ENCODE measurements at places on chromosomes 3 and 15.

- no peak for DNase-seq
Measured at GRCh38 chr15:82543160-82543559, 2.9 kb upstream of the RPS17 start.

GRCh38 chr3:146115619-146116018 is 45.4 kb downstream of the PLOD2 start:
- no peak for DNase-seq

DNA sequence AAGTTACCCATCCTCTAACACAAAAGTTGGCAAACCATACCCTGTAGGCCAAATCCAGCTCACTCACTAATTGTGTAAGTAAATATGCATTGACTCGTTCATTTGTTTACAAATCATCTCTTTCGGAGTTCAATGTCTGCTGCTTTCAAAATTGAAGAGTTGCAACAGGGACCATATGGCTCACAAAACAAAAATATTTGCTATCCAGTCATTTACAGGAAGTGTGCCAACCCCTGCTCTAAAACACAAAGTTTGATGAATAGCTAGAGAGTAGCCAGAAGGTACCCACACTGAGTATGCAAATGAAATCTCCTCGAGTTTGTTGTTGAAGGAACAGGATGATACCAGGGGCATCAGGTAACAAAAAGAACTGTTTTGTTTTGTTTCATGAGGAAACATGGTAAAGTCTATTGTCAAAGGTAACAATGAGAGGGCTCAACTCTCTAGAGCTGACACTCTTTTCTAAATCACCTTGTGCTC is 236.2 kb upstream of the THBS1 start:
- DNase-seq: no peak

DNA sequence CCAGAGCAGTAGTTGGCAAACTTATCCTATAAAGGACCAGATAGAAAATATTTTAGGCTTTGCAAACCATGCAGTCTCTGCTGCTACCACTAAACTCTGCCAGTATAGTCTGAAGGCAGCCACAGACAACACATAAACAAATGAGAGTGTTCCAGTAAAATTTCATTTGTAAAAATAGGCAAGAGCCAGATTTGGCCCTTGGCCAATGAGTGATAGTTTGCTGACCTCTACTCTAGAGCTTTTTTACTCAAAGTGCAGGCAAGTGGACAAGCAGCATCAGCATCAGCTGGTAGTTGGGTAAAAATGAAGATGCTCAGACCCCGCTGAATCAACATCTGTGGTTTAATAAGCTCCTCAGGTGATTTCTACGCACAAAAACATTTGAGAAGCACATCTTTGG is 269.8 kb downstream of the NTRK3 start:
- no peak for DNase-seq

DNA sequence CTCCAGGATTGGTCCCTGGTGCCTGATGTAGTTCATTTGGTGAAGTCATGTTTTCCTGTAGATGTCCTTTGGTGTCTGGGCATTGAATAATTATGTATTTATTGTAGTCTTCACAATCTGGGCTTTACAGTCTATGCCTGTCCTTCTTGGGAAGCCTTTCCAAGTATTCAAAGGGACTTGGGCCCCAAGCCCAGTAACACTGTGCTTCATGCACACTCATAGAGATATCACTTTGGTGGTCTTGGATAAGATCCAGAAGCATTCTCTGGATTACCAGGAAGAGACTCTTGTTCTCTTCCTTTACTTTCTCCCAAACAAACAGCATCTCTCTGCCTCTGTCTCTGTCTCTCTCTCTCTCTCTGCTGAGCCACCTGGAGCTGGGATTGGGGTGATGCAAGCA is 281.1 kb upstream of the GOLGA6L4 start:
- no peak for DNase-seq

DNA sequence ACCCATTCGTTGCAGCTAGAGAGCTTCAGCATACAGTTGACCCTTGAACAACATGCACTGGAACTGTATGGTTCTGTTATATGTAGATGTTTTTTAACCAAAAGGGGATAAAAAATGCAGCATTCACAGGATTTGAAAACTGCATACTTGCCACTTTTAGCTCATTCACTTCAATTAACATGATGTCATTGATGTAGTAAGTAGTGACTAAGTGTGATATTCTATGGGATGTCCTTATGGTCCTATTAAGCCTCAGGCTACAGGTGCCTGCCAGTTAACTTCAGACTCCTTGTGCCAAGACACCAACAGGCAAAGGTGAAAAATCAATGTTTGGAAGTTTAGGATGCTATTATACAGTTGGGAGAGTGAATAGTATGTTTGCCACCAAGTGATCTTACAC is 553.6 kb upstream of the NECTIN3 start:
- no peak for DNase-seq

DNA sequence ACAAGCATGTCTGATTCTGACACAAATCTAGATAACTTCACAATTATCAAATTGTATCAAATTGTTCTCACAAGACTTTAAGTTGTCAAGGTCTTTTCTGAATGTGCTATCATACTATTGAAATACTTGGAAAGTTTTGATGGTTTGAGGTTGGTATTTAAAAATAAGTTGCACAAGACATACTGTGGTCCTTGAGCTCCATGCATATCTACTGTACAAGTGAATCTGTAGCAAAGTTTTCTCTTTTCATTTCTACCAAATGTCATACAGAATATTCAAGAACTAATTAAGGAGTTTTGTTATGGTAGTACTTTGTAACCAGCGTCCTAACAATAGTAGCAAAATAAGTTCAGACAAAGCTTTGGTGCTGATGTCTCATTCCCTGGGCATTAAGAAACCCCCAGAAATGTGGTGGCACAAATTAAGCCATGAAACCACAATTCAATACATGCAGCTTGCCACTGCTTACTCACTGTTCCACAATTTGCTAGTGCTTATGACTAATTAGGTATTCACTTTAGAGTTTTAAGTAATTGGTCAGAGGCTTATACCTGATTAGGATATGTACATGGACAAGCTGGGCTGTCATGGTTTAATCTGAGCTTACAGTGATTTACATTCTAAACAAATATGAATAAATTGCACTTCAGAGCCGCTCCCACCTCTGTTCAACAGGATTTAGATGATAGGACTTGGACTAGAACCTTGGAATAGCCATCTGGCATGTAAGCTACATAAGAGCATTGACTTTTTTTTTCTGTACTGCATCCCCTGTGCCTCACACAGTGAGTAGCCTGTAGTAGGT is 8.8 kb downstream of the TBC1D23 start:
- DNase-seq: no peak
